Right lung (tissue), 10 donors: ENCODE measurements at places on chromosomes 16 and 17. TPM values are rescaled to one million over a fixed set of nuclear protein-coding genes. Genes with fewer than 3 reads are reported as not detected.

The NPTX1 gene
- polyA plus RNA-seq: 10.5 TPM

The WNT3 gene
- 2.0 TPM for polyA plus RNA-seq

The MTHFSD gene
- 28.9 TPM for polyA plus RNA-seq

The KCNH6 gene
- 0.96 TPM for polyA plus RNA-seq

The HSD17B1 gene
- polyA plus RNA-seq: 3.2 TPM

The ETV4 gene
- 9.2 TPM for polyA plus RNA-seq

The TAC4 gene
- polyA plus RNA-seq: 0.33 TPM

The COPS3 gene
- polyA plus RNA-seq: 68.8 TPM

The ABCA5 gene
- polyA plus RNA-seq: 12.9 TPM

The CLDN6 gene
- 111 TPM for polyA plus RNA-seq

The CCL22 gene
- 0.22 TPM for polyA plus RNA-seq

The DLG4 gene
- polyA plus RNA-seq: 33.6 TPM

The CBFB gene
- 58.0 TPM for polyA plus RNA-seq

The MPP2 gene
- polyA plus RNA-seq: 5.1 TPM

The NIP7 gene
- 25.9 TPM for polyA plus RNA-seq

The SCGB1C2 gene
- polyA plus RNA-seq: not detected

The NECAB2 gene
- 0.63 TPM for polyA plus RNA-seq

The OR1D5 gene
- not detected for polyA plus RNA-seq

The CRHR1 gene
- polyA plus RNA-seq: 0.17 TPM

The C17orf100 gene
- polyA plus RNA-seq: 5.3 TPM
